ENCODE measurements at places on chromosomes 16 and 17.

GRCh38 chr16:79081297-79082066 is 519.1 kb downstream of the MAF start:
- DNase-seq = no peak

DNA sequence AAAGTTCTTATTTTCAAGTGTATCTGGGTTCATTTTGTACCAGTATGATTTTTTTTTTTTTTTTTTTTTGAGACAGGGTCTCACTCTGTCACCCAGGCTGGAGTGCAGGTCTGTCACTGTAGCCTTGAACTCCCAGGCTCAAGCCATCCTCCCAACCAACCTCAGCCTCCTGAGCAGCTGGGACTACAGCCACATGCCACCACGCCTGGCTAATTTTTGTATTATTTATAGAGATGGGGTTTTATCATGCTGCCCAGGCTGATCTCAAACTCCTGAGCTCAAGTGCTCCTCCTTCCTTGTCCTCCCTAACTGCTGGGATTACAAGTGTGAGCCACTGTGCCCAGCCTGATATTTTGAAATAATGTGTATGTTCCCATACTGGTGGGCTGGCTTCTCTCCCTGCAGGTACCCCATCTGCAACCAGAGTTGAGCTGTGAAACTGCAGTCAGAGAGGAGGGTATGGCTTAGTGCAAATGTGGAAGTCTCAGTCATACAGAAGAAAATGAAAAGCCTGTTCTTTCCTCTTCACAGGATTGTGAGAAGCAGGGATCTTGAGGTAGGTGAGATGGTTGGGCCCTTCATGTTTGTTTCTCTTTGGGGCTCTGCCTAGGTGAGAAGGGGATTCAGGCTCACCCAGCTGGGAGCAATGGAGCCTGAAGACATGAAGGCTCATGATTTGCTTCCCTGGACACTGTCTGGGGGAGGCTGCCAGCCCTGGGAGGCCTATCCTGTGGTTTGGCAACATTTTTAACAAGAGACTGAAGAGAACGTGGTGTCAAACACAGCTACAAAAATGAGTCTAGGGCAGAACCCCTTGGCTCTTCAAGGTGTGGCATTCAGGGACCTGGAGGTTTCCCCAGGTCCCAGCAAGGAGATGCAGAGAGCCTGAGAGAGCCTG is 41.3 kb upstream of the SIAH1 start:
- no peak for DNase-seq

GRCh38 chr17:74618451-74618850 is 5.1 kb downstream of the CD300E start:
- no peak for DNase-seq

- no peak for DNase-seq
These were observed 9.6 kb upstream of the SHISA9 start for GRCh38 chr16:12891836-12892235.

DNA sequence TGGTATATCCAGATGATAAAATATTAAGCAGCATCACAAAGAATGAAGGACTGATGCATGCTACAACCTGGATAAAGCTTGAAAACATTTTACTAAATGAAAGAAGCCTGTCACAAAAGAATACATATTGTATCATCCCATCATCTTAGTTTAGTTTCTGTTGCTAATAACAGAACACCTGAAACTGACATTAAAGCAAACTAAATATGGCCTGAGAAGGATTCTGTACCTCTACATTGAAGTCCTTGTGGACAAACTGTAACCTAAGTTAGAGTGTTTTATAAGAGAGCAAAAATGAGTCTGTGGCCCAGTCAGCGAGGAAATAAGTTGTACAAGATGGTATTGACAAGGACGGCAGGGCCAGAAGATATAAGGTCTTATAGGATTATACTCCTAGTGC is 261.0 kb upstream of the CPHXL start:
- DNase-seq = no peak

Data from NCI-H1417 (cell line).